ENCODE measurements at places on chromosomes 2 and 18.

DNA sequence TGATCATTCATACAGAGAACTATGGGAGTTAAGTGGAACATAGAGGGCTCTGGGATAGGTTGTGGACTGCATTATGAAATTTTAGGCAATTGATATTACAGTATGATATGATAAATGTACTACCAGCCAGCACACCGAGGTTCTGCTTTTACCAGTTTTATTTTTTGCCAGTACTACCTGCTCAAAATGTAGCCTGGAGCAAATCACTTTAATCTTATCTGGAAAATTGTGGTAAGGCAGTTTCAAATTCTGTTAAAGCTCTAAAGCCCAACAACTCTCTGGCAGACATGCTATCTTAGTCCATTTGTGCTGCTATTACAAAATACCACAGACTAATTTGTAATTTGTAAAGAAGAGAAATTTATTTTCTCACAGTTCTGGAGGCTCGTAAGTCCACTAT, 474.9 kb upstream of the CWC22 start:
- DNase-seq: no peak

DNA sequence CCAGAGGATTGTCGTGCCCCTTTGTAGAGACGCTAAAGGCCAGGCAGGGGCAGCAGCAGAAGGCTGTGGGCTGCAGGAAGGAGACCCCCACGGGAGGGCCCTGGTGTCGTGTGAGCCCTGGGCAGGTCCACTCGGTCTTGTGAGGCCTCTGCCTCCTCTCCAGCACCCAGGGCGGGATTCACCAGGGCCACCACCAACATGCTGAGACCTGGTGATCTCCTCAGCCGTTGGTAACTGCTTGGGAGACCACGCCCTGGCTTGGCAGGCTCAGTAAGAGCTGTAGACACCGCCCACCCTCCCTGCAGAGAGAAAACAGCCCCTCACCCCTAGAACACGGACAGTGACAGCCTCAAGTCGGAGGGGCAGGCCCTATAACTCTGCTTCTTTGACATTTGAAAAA, 21.1 kb downstream of the MBP start:
- no peak for DNase-seq

GRCh38 chr18:49744376-49745008, 68.8 kb downstream of the ACAA2 start:
- no peak for DNase-seq

GRCh38 chr18:37355772-37356171, 209.8 kb downstream of the CELF4 start:
- no peak for DNase-seq

GRCh38 chr18:4450065-4450658, 4.9 kb downstream of the DLGAP1 start:
- DNase-seq: no peak

GRCh38 chr18:75238786-75239185, 28.2 kb downstream of the TSHZ1 start:
- no peak for DNase-seq

- no peak for DNase-seq
These were observed 141.2 kb downstream of the TRIB2 start for GRCh38 chr2:12857891-12858290.

DNA sequence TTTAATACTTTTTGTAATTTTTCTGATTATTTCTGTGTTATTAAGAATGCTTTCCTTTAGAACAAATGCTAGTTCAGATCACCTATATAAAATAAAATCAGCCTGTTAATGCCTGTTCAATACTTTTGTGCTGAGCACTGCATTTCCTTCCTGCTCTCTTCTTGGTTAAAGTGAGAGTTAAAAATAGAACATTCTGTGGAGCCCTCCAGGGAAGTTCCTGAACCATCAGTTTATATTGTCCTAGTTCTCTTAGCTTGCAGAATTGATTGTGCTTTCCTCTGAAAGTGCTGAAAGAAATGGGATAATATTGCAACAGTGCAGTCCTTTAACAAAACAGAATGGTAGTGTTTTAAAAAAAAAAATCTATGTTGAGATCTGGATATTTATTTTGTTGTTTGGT, 74.6 kb upstream of the UBXN4 start:
- no peak for DNase-seq

- DNase-seq: no peak
These were observed 40.0 kb upstream of the GLS start for GRCh38 chr2:190840569-190841172.

GRCh38 chr2:151668737-151669136, 65.5 kb downstream of the NEB start:
- DNase-seq: no peak

DNA sequence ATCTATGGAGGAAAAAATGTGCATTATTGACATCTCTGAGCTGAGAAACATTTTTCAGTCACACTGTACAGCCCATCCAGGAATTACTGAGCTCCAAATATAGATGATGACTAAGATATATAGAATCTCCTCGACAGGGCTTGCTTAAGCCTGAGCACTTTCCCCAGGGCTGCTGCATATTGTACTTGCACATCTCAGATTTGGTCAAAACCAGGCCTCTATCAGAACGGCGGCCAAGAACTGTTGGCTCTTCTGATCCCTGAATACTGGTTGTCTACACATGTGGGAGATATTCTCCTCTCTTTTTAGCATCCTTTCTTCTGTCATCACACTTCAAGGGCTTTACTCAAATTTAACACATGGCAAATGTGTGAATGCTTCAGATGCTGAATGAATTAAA, 201.5 kb upstream of the SLC35G4 start:
- no peak for DNase-seq

DNA sequence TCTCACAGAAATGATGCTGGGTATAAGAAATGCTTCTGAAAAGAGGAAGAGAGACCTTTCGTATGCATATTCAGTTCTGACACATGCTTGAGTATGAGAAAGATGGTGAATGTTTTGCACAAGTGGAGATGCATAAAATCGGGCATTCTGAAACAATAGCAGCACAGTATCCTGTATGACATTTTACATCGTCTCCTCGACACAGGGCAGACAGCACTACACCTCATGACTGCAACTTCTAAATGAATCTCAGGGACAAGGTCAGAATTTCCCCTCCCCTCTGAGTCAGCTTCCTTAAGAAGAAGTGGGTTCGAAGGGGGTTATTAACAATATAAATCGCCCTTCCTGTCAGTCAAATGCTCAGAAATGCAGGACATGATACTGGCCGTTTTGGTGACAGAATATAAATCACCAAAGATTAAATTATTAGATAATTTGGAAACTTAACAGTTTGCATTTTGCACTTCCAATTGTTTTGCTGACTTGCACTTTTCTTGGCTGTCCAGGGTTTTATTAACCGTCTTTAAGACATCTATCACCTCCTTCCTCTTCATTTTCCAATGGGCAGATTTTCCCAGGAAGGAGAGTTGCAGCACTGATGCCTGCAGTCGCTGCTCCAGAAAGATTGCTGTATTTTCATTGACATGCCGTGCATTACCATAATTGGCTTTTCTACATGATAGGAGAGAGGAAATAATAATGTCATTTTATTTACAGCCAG, 57.2 kb downstream of the TSHZ1 start:
- DNase-seq: no peak

DNA sequence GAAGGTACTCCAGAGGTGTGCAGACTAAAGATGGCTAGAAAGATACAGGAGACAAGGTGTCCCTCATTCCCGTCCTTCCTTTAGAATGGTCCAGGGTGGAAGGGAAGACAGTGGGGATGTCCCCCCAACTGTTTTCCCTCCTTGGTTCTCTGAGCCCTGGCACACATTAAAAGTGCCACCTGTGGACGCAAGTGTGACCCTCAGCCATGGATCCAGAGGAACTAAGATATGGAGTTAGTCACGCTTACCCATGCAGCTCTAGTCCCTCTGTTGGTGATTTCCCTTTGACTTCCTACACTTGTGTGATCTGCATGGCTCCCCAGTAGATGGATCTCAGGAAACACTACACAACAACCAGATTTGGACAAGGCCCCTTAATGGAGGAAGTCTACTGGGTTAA, 113.1 kb upstream of the SRD5A2 start:
- no peak for DNase-seq

DNA sequence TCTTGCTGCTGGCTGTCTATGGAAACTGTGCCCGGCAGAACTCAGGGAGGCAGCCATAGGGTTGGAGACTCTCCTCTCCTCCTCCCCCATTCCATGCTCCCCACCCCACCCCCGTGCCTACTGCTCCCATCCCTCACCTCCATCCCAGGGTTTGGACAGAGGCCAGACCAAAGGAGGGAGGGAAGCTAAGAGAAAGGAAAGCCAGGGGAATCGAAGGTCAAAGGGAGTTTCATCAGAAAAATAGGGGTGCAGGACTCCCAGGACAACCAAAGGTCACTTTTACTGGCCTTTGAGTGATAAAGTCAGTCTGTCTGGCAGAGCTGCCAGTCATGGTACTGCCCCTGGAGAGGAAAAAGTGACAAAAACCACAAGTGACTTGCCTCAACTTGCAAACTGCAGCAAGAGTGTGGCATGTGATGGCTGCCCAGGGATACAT, 187.3 kb upstream of the CTAGE1 start:
- DNase-seq: no peak

GRCh38 chr2:165513479-165513878, 44.0 kb downstream of the CSRNP3 start:
- DNase-seq: no peak

GRCh38 chr18:9706081-9706935, 1.8 kb upstream of the RAB31 start:
- no peak for DNase-seq

GRCh38 chr18:4394700-4395099, 60.4 kb downstream of the DLGAP1 start:
- no peak for DNase-seq
